Cardiac muscle cell (in vitro differentiated cells and primary cell): ENCODE measurements at places on chromosomes 2 and 18.

GRCh38 chr2:129758784-129759471, 220.5 kb upstream of the RAB6C start:
- H3K4me3 ChIP-seq = no peak overlapping the region
- no peaks in the 10 kb centered on the region for H3K27me3 ChIP-seq
- no peak for DNase-seq
- H3K36me3 ChIP-seq = no peaks in the 10 kb centered on the region
- H3K27ac ChIP-seq = no peak overlapping the region

DNA sequence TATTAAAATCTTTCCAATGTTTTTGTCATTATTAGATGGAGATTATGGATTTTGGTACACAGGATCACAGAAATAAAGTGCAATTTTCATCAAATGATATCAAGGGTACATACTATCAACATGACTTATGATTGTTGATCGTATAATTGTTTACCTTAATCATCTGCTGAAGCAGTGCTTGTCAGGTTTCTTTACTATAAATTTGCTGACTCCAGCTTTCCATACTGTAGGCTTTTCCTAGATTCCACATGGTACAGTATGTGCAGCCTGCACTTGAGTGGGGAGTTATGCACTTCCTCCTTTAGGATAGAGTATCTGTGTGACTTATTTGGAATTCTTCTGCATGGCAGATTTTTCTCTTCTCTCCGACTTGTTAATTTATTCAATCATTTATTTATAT, 187.6 kb upstream of the DPP10 start:
- H3K4me1 ChIP-seq = no peaks in the 10 kb centered on the region
- no peaks in the 10 kb centered on the region for H3K36me3 ChIP-seq

DNA sequence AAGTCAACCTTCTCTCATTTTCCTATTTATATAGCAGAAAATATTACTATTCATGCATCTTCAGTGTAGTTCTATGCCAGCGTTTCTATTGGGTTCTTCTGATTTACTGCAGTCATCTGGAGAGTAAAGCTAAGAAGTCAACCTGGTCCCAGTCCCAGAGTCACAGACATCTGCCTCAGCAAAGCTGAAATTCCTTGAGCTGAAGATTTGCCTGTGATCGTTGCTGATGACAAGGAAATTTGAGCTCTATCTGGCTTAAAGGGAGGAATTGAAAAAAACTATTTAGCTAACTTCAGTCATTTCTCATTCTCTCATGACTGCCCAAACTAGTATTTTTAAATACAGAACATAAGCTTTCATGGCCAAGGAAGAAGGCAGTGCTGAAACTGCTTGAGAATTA, 45.7 kb downstream of the RND3 start:
- no peak overlapping the region for H3K4me3 ChIP-seq
- DNase-seq = no peak
- no peaks in the 10 kb centered on the region for H3K4me1 ChIP-seq
- no peaks in the 10 kb centered on the region for H3K27me3 ChIP-seq
- no peaks in the 10 kb centered on the region for H3K36me3 ChIP-seq

DNA sequence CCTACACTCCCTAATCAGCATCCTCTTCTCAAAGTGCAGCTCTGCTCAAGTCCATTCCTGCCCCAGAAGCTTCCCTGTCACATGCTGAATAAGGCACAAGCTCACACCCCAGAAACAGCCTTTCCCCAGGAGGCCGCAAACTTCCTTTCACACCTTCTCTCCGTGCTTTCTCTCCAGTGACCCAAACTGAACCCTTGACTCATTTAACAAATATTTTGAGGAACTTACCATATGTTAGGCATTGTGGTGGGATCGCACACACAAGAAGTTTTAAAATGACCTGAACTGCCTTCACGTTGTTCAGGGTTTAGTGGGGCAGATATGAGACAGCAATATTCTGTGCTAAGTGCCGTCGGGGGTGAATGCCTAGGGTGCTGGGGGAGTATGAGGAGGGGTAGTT, 161.3 kb downstream of the INSIG2 start:
- H3K4me3 ChIP-seq = no peak overlapping the region
- H3K27ac ChIP-seq = no peak overlapping the region
- H3K36me3 ChIP-seq = no peaks in the 10 kb centered on the region
- no peaks in the 10 kb centered on the region for H3K27me3 ChIP-seq
- DNase-seq = no peak

- H3K27ac ChIP-seq = no peak overlapping the region
- peaks cover 3% of the 10 kb centered on the region for H3K27me3 ChIP-seq
- H3K4me1 ChIP-seq = no peaks in the 10 kb centered on the region
- no peak for DNase-seq
- H3K36me3 ChIP-seq = no peaks in the 10 kb centered on the region
- H3K4me3 ChIP-seq = no peak overlapping the region
Observed at GRCh38 chr18:78727877-78728783, 251.5 kb upstream of the SALL3 start.

GRCh38 chr18:9803698-9804516, 81.9 kb upstream of the TXNDC2 start:
- H3K27me3 ChIP-seq = no peaks in the 10 kb centered on the region
- H3K4me3 ChIP-seq = no peak overlapping the region
- no peaks in the 10 kb centered on the region for H3K36me3 ChIP-seq
- H3K27ac ChIP-seq = no peak overlapping the region
- DNase-seq = peak; percentile 32

GRCh38 chr2:174597345-174598047, at the start of gene WIPF1:
WIPF1 (minus strand) TSS chr2:174597804; CDS start chr2:174585573, 12,231 bp downstream.
- no peaks in the 10 kb centered on the region for H3K27me3 ChIP-seq
- DNase-seq = peak; percentile 82
- H3K4me1 ChIP-seq = peaks cover 16% of the 10 kb centered on the region
- no peaks in the 10 kb centered on the region for H3K36me3 ChIP-seq
- no peak within 1 kb of the TSS for H3K4me3 ChIP-seq

- no peak overlapping the region for H3K27ac ChIP-seq
- H3K36me3 ChIP-seq = no peaks in the 10 kb centered on the region
- peaks cover 12% of the 10 kb centered on the region for H3K4me1 ChIP-seq
- no peaks in the 10 kb centered on the region for H3K27me3 ChIP-seq
- H3K4me3 ChIP-seq = no peak overlapping the region
Observed at GRCh38 chr2:11963966-11964365, 217.5 kb downstream of the LPIN1 start.

DNA sequence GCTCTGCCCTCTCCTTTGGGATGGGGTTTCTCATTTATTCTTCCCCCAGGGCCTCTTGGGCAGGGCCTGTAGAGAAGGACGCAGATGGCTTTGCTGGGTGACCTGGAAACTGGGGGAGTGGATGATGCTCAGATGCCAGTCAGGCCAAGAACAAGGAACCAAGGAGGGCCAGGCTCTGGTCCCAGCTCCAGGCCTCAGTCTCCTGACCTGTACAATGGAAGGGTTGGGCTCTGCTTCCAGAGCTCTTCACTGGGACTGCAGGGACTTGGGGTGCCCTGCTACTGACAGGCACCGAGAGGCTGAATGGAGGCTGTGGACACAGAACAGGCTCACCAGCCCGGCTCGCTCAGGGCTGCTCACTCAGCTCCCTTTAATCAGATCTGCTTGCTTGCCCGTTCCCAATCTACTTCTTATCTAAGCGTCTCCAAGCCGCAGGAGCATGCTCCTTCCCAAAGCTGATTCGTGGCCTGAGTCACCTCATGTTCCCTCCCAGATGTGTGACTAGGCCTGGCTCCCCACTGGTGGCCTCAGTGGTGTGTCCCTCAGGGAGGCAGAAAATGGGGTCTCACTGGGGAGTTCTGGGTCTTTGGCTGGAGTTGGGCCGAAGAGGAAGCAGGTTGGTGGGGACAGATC, 82.6 kb upstream of the ODC1 start:
- H3K27ac ChIP-seq = no peak overlapping the region
- DNase-seq = no peak
- no peak overlapping the region for H3K4me3 ChIP-seq

GRCh38 chr2:48770181-48770580, 14.7 kb upstream of the LHCGR start:
- DNase-seq = no peak
- H3K4me3 ChIP-seq = no peak overlapping the region
- no peaks in the 10 kb centered on the region for H3K36me3 ChIP-seq

- H3K4me3 ChIP-seq = no peak overlapping the region
- no peak for DNase-seq
- H3K4me1 ChIP-seq = no peaks in the 10 kb centered on the region
- no peaks in the 10 kb centered on the region for H3K27me3 ChIP-seq
Observed at GRCh38 chr2:112754564-112754963, 9.8 kb downstream of the CKAP2L start.

DNA sequence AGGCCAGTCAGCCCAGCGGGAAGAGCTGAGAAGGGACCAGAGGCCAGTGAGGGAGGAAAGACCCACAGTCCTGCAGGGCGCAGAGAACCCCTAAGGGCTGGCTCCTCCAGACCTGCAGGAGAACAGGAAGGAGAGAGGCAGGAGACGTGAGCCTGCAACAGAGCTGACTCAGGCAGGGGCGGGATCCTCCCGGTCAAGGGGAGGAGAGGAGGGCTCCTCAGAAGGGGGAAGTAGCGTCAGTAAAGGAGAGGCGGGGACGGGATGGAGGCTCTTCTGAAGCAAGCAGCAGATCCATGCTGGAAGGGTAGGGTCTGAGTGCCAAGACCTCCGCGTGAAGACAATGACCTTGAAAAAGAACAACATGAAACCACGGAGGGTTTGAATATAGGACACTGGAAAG, 50.8 kb downstream of the TRABD2A start:
- no peak overlapping the region for H3K27ac ChIP-seq
- no peaks in the 10 kb centered on the region for H3K36me3 ChIP-seq
- H3K4me1 ChIP-seq = no peaks in the 10 kb centered on the region
- peak; percentile 18 for DNase-seq
- H3K4me3 ChIP-seq = no peak overlapping the region
- no peaks in the 10 kb centered on the region for H3K27me3 ChIP-seq

DNA sequence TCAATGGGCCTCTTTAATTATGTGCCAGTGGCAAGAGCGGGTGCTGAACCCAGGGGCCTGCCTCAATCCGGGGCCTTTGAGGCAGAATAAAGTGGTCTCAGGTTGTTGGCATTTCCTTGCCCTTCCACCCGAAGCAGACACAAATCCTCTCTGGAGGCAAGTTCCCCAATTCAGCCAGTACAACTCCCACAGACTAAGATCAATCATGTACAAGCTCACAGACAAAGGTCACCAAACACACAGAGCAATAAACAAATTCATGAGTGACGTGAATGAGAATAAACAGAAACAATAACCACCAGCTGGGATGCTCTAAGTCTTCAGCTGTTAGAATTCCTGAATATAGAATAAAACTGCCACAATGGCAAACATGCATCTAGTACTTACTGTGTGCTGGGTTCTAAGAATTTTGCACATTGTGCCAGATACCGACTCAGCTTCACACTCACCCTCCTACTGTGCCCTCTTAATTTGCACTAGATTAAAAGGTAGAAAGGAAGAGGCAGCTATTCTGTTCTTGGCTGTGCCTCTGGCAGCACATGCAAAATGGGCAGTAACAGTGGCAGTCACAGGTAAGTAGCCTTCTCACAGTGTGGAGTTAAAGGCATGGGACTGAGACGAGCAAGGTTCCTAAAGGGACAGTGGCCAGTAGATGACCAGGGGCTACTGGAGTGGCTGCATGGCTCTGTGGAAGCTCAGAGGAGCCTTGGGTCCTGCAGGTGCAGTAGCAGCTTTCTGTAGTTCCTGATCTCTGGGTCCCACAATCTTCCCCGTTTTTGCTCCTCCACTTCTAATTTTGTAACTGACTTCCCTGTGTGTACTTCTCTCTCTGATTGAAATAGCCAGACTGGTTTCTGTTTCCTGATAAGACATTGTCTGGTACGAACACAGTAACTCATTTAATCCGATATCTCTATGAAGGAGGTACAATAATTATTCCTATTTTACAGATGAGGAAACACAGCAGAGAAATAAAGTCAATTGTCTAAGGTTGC, 34.6 kb upstream of the IL1B start:
- H3K4me3 ChIP-seq = no peak overlapping the region
- H3K27ac ChIP-seq = no peak overlapping the region
- H3K27me3 ChIP-seq = no peaks in the 10 kb centered on the region
- DNase-seq = no peak
- no peaks in the 10 kb centered on the region for H3K4me1 ChIP-seq

GRCh38 chr18:68480196-68480595, 234.7 kb downstream of the TMX3 start:
- no peaks in the 10 kb centered on the region for H3K4me1 ChIP-seq
- no peaks in the 10 kb centered on the region for H3K27me3 ChIP-seq
- no peak overlapping the region for H3K27ac ChIP-seq
- DNase-seq = peak; percentile 44

DNA sequence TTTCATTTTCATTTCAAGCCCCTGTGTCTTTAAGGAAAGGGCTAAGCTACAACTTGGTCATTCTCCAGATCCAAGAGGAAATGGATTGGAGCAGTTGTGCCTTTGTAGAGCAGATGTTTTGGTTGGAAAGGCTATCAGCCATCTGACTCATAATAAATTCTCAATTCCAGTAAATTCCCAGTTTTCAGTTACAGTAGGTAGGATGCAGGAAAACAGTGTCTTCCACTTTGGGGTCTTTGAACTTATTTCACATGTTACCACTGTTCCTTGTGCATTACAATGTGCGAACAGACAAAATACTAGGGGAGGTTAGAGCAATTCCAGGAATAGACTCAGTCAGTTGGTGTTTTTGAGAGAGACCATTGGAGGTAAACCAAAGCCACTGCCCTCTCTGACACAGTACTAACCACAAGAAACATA, 211.9 kb downstream of the BABAM2 start:
- no peaks in the 10 kb centered on the region for H3K27me3 ChIP-seq
- H3K27ac ChIP-seq = no peak overlapping the region
- H3K36me3 ChIP-seq = no peaks in the 10 kb centered on the region
- DNase-seq = no peak
- peaks cover 5% of the 10 kb centered on the region for H3K4me1 ChIP-seq

DNA sequence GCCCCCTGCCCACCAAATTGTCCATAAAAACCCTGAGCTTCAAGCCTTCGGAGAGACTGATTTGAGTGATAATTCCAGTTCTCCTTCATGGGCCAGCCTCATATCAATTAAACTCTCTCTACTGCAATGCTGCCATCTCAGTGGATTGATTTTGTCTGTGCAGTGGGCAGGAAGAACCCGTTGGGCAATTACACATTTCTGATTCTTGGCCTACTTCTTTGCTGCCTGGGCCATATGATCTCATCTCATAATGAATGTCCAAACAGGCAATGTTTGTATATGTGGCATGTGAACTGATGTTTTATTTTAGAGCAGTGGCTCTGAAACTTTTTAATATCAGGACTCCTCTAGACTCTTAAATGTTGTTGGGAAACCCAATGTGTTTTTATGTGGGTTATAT, 101.2 kb upstream of the SLC38A11 start:
- H3K4me3 ChIP-seq = no peak overlapping the region
- no peaks in the 10 kb centered on the region for H3K27me3 ChIP-seq
- peak overlapping the region; percentile 22 for H3K27ac ChIP-seq
- no peaks in the 10 kb centered on the region for H3K36me3 ChIP-seq

GRCh38 chr2:47269316-47270232, 114.5 kb upstream of the STPG4 start:
- peaks cover 9% of the 10 kb centered on the region for H3K4me1 ChIP-seq
- H3K4me3 ChIP-seq = no peak overlapping the region
- H3K36me3 ChIP-seq = no peaks in the 10 kb centered on the region
- DNase-seq = peak; percentile 89
- H3K27me3 ChIP-seq = no peaks in the 10 kb centered on the region

DNA sequence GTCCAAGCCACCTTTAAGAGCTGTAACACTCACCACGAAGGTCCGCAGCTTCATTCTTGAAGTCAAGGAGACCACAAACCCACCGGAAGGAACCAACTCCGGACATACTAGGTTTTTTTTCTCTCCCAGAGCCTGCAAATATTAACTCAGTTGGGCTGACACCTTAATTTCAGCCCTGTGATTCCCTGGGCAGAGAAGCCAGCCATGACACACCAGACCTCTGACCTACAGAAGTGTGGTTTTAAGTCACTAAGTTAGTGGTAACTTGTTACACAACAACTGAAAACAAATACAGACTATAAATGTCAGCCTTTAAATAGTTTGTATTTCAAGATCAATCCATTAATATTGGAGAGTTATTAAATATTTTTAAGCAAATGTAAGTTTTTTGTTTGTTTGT, 855.1 kb downstream of the TMEM182 start:
- no peaks in the 10 kb centered on the region for H3K36me3 ChIP-seq
- no peak for DNase-seq
